ENCODE measurements at places on chromosomes 16 and 17.
A peak's percentile ranks its signal among the peaks of the same experiment; 100 is the strongest.

DNA sequence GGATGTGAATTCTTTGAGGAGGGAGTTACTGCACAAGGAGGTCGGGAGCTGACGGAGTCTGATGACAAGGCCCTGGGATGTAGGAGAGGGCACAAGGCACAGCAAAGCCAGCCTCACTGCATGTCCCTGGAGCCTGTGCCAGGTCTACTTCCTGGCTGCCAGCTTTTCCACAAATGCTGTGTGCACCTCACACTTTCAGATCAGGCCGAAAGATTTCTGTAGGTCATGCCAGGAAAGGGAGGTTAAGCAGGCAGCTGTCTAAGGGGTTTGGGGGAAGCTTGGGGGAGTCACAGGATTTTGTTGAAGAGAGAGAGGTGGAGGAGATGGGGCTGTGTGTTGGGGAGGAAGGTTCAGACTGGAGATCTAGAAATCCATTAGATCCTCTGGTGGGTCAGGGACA lies 792.5 kb downstream of the KCNJ18 start:
- DNase-seq: no peak

- DNase-seq: no peak
These were observed 62.4 kb downstream of the NKD1 start for GRCh38 chr16:50610331-50611262.

GRCh38 chr17:65268832-65269231 lies 131.7 kb downstream of the RGS9 start:
- peak; percentile 55 for DNase-seq

GRCh38 chr16:31785126-31785525 lies 88.5 kb upstream of the ZNF267 start:
- no peak for DNase-seq

- DNase-seq: no peak
These were observed 34.4 kb downstream of the DNAH3 start for GRCh38 chr16:21116148-21116693.

DNA sequence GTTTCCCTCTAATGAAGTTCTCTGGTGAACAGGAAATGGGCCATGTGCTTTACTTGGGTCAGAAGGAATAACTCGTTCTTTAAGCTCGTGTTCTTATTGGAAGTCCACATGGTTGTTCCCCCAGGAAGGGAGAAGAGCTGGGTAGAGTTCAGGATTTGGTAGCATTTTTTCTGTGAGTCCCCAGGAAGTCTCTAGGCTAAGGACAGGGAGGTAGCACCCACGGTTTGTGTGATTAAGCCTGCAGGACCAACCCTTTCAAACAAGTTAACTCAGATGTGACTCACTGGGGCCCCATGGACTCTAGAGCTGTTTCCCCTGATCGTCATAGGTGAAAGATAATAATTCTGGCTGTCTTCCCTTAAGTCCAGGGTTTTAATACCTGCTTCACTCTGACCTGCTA lies 16.4 kb downstream of the SAP30BP start:
- DNase-seq: peak; percentile 85

GRCh38 chr17:34997355-34997862 lies 17.1 kb downstream of the LIG3 start:
- DNase-seq: no peak

DNA sequence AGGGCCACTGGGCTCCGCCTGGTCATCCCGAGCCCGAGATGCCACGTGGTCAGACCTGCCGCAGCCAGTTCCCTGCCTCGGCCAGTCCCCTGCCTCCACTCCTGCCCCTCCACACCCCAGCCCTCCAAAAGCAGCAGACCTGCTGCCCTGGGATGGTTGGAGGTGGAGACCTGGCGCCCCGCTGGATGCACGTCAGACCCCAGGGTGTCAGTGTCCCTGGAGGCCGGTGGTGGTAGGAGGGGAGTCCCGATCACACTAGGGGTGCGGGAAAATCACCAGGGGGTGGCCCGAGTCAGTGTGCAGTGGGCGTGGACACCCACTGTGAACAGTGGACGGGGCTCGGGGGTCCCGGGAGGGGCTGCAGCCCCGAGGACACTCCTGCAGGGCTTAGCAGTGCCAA lies 26.9 kb downstream of the TPSG1 start:
- DNase-seq: no peak

DNA sequence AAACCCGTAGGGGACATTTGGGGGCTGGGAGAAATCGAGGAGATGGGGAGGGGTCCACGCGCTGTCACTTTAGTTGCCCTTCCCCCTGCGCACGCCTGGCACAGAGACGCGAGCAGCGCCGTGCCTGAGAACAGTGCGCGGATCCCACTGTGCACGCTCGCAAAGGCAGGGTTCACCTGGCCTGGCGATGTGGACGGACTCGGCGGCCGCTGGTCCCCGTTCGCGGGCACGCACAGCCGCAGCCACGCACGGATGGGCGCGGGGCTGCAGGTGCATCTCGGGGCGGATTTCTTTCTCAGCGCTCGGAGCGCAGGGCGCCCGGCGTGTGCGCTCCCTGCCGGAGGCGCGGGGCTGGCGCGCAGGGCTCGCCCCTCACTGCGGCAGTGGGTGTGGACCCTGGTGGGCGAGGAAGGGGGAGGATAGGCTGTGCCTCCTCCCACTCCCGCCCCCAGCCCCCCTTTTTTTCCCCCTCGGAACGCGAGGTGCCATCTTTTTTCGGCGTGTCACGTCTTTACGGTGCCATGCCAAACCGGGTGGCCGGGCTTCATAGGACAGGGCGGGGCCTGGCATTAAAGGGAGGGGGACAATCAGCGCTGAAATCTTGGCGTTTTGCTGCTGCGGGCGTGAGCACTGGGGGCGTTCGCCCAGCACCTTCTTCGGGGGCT lies 1.1 kb downstream of the MAPT start:
- peak; percentile 14 for DNase-seq

GRCh38 chr17:50460831-50461526 lies 7.7 kb downstream of the CHAD start:
- DNase-seq: no peak

DNA sequence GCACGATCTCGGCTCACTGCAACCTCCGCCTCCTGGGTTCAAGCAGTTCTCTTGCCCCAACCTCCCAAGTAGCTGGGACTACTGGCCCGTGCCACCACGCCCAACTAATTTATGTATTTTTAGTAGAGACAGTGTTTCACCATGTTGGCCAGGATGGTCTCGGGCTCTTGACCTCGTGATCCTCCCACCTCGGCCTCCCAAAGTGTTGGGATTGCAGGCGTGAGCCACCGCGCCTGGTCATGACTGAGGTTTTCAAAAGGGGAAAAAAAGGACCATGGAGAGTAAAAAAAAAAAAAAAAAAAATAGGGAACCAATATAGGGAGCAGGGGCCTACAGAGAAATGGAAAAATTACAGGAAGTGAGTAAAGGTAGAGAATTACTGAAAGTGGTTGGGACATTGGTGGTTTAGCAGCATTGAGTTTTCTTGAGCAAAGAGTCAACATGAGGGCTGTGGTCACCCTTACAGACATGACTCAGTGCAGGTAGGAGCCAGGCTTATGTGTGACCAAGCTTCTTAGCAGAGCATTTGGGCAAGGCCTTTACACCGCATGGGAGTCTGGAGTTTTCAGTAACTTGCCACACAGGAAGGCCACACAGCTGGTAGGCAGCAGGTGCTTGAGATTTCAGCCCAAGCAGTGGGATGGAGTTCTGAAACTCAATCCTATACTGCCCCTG lies 447.3 kb downstream of the HS3ST3B1 start:
- no peak for DNase-seq

GRCh38 chr17:58280480-58281217 lies at the start of gene MPO:
Gene MPO (minus strand): TSS chr17:58280935. CDS start chr17:58280758, 177 bp downstream.
- no peak for DNase-seq

DNA sequence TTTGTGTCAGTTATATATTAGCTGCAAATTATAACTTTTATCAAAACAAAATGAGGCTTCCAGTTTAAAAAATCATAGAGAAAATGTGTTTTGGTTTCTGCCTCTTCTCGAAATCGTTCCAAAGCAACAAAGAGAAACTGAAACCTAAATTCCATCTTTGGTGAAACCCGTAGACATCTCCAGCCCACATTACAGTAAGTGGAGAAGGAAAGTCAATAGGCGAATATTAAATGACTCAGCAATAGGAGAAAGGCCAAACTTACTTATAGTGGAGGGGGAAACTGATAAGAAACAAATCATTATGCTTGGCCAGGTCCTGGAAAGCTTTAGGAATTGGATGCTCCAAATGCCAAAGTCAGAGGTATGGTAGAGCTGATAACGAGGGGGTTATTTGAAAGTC lies 103.0 kb upstream of the SHISA6 start:
- no peak for DNase-seq

GRCh38 chr16:66740010-66740409 lies 11.4 kb downstream of the DYNC1LI2 start:
- peak; percentile 50 for DNase-seq

DNA sequence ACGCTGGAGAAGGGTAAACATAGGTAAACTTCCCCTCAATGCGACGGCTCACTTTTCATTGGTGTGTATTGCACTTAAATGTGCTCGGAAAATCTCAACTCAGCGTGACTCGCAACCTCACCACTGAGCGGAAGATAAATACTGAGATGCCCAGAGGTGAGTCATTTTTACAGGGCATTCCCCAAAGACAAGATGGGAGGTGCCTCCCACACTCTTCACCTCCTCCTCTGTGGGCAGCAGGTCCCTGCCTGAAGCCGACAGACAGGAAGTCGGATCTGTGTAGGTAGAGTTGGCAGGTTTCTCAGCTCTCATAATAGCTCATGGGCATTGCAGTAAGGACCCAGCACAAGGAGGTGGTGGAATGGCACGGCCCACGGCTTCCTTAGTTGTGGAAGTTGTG lies 274.6 kb upstream of the HSBP1 start:
- peak; percentile 83 for DNase-seq

- DNase-seq: no peak
These were observed 231.4 kb upstream of the WSCD1 start for GRCh38 chr17:5838661-5839300.

- DNase-seq: no peak
These were observed 3.2 kb downstream of the EVPL start for GRCh38 chr17:76023900-76024237.

DNA sequence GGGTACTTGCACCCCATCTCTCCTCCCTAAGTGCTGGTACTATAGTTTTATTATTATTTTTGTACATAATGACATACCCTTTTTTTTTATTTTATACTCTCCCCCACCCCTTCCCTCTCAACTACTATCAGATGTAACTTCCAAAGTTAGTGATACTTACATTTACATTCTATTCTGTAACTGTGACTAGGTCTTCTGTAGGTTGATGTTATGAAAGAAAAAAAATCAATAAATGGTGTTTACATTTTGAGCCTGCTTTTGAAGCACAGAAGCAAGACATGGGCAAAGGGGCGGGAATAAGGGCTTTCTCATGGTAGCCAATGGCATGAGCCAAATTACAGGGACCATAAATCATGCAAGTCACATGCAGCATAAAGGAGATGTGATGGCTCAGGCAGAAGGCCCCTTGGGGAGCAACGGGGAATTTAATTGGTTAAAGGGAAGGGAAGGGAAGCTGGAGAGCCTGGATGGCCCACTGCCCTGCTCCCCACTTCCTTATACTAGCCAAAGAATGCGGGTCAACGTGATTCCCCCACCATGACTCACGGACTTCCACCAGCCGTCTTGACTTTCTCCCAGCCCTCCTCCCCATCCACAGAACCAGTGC lies 2.4 kb upstream of the ACSF2 start:
- DNase-seq: peak; percentile 99

DNA sequence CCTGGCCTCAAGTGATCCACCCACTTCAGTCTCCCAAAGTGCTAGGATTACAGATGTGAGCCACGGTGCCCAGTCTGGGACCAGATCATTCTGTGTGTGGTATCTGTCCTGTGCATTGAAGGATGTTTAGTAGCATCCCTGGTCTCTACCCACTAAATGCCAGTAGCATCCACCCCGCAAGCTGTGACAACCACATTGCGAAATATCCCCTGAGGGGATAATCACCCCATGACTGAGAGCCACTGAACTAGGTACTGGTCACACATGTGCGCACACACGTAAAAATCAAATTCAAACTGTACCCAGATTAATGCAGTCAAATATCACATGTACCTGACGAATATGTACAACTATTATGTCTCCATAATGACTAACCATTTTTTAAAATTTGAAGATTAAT lies 35.8 kb downstream of the TEKT5 start:
- no peak for DNase-seq

- peak; percentile 73 for DNase-seq
These were observed 675 bp upstream of the PDZD9 start for GRCh38 chr16:22001591-22001990.

DNA sequence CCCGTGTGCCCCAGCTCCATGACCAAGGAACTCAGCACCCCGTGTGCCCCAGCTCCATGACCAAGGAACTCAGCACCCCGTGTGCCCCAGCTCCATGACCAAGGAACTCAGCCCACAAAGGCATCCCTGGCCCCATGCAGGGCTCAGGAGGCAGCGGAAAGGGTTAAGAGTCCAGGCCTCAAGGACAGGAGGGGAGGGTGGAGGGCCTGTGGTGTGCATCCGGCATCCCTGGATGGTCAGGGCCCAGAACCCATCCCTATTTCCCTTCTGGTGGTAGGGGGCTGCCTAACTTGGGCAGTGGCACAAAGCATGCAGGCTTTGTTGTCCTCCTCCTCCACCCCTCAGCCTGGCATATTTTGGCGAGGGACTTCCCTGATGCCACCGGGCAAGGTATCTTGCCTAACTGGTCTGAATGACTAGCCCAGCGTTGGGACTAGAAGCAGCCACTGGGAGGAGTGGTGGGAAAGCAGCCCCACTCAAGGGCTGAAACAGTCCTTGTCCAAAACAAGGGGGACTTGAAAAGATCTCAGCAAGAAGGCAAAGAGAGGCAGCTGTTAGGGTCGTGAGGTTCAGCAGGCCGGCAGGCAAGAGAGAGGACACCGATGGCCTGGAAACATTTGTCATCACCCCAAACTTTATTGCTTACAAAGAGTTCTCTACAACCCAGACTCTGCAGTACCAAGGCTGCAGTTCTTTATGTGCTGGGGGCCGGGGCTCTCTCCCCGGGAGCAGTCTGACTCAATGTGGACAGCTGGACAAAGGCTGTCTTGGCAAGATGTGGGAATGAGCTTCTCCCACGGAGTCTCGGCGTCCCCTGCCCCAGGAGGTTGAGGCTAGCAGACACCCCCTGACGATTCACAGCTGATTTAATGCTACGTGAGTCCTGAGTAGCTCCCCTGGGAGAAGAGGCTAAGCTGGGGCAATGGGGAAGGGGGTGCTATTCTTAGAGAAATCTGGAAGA lies 902 bp upstream of the SPATA32 start:
- DNase-seq: no peak

GRCh38 chr17:38588788-38589174 lies 17.0 kb downstream of the SRCIN1 start:
- DNase-seq: no peak

GRCh38 chr17:78805301-78805700 lies 23.2 kb upstream of the CYTH1 start:
- no peak for DNase-seq

DNA sequence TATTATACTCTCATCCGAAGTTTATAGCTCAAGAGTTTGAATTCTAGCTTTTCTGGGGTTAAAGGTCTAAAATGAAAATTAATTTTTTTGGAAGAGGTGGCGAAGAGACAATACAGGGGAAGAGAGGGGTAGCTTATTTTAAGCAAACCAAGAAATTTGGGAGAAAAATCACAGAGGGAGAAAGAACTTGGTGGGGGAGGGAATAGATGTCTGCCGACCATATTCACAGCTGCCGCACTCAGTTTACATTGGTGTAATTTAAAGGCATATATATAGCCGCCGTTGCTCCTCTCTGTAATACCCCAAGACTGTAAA lies 6.5 kb upstream of the ZFHX3 start:
- DNase-seq: no peak
